ENCODE measurements at places on chromosomes 6 and 20.

DNA sequence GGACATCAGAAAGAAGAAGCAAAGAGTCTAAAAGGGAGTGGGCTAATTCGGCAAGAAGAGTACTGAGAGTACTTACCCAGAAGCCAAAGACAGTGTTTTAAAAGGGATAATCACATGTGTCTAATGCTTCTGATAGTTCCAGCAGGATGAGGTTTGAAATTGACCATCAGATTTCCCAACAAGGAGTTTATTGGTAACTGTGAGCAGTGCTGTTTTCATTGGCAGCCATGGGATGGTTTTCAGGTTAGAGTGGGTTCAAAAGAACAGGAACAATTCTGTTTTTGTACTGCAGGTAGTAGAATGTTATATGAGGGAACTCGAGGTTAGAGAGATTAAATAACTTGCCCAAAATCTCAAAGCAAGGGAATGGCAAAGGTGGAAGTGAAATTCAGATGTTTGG lies 8.5 kb downstream of the RNF217 start:
- DNase-seq: no peak

DNA sequence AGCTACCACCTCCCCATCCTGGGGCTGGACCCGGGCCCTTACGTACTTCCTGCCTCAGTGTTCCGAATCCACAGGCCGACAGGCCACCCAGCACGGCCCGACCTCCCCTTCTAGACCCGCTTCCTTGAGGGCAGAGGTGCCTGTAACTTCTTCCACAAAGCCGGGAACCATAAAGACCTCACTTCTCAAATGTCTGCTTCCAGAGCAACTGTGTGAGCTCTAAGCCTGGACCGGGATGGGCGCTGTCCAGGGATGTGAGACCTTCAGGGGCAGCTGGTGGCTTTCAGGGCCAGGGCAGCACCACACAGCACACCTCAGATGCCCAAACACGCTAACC lies 9.3 kb downstream of the SLC2A4RG start:
- DNase-seq: no peak

GRCh38 chr6:34508425-34508824 lies 42.5 kb downstream of the PACSIN1 start:
- no peak for DNase-seq

DNA sequence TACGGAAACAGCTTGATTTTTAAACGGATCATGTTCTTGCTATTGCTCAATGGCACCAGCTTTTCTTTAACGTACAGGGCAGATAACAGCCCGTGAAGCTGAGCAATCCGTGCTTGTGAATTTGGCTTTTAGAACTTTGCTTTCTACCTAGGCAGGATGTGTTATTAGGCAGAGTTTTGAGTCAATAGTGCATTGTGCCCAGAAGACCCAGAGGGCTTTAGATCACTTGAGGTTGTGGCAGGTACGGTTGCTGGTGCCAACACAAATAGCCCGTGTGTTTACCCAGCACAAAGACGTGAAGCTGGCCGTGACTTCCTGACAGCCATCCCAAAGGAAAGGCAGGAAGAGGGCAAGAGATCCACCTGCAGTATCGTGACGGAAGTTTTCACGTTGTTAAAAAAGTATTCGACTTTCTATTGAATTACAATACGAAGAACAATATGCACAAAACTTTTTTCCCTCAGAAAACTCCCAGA lies 117.4 kb upstream of the FRMD1 start:
- no peak for DNase-seq

DNA sequence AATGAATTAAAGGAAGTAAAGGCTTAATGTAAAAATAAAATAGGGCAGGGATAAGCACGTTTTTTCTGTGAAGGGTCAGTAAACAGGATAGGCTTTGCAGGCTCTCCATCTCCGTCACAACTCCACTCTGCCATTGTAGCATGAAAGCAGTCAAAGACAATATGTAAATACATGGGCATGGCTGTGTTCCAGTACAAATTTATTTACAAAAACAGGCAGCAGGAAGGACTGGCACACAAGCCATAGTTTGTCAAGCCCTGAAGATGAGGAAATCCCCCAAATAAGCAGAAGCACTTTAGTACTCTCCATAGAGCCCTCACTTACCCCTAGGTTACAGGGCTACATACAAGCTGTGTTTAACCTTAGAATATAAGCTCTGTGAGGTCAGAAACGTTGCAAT lies 8.9 kb upstream of the FBXO9 start:
- no peak for DNase-seq

All from renal cortex interstitium (tissue), 15 donors.